ENCODE measurements at places on chromosomes 7 and 10.

DNA sequence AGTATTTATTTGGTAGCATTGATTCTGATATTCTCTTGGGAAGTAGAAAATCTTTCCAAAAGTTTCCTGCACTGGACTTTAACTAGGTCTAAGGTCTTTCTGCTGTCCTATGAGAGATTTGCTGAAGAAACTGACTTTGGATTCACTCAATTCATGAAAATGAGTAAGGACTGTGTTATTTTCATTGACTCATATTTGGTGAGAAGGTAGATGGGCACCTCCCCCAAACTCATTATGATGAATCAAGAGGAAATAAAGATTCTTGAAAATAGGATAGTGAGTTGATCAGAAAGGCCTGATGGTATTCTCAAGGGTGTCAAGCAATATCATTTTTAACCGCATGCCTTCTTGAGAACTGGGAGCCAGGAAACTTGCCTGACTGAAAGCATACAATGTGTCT lies 110.3 kb downstream of the RNF133 start:
- no peaks in the 10 kb centered on the region for H3K36me3 ChIP-seq
- no peak for DNase-seq
- H3K4me1 ChIP-seq = no peaks in the 10 kb centered on the region
- H3K27me3 ChIP-seq = no peaks in the 10 kb centered on the region
- no peak overlapping the region for H3K27ac ChIP-seq

GRCh38 chr7:93711926-93712325 lies 137.4 kb upstream of the CALCR start:
- no peak overlapping the region for H3K4me3 ChIP-seq
- H3K27ac ChIP-seq = no peak overlapping the region
- no peak for DNase-seq
- H3K27me3 ChIP-seq = no peaks in the 10 kb centered on the region
- no peaks in the 10 kb centered on the region for H3K36me3 ChIP-seq

- no peaks in the 10 kb centered on the region for H3K27me3 ChIP-seq
- H3K36me3 ChIP-seq = no peaks in the 10 kb centered on the region
- no peak overlapping the region for H3K4me3 ChIP-seq
- no peak for DNase-seq
These were observed 103.0 kb upstream of the ANKRD1 start for GRCh38 chr10:91023700-91024398.

- H3K36me3 ChIP-seq = no peaks in the 10 kb centered on the region
- no peaks in the 10 kb centered on the region for H3K4me1 ChIP-seq
- no peak overlapping the region for H3K27ac ChIP-seq
- DNase-seq = no peak
- no peak overlapping the region for H3K4me3 ChIP-seq
These were observed 15.5 kb downstream of the CYP2C19 start for GRCh38 chr10:94777886-94778458.

GRCh38 chr10:71344993-71345480 lies 26.0 kb downstream of the SLC29A3 start:
- H3K27ac ChIP-seq = no peak overlapping the region
- H3K27me3 ChIP-seq = no peaks in the 10 kb centered on the region
- H3K36me3 ChIP-seq = no peaks in the 10 kb centered on the region
- no peak overlapping the region for H3K4me3 ChIP-seq
- H3K4me1 ChIP-seq = no peaks in the 10 kb centered on the region
